ENCODE measurements at places on chromosomes 5 and 9.

DNA sequence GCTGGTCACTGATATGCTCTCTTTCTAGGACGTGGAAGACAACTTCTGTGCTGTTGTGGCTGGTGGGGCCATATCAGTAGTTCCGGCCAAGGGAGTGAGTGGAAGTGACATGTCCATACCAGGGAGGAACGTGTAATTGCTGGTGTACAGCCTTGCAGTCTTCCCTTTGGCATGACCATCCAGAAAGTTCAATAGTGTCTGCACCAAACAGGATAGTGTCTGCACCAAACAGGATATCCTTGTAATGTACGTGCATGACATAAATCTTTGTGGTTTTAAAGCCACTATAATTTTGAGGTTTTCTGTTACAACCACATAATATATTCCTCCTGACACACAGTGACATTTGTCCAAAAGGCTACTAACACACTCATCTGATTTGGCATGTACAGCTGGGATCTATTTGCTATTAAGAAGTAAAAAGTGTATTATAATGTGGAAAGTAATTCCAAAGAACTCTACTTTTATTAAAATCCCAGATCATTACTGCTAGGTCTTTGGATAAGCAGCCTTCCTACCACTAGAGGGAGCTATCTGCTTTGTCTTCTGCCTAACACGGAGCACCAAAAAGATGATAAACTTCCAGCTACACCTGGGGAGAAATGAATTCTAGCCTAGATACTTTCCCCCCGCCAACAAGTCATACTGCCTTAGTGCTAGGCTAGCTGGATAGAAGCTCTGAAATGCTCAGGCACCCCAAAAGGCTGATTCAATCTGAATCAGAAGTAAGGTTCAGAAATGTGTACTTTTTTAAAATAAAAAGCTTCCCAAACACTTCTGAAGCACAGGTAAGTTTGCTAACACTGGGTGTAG, 52.7 kb downstream of the RNF145 start:
- DNase-seq, result no peak

DNA sequence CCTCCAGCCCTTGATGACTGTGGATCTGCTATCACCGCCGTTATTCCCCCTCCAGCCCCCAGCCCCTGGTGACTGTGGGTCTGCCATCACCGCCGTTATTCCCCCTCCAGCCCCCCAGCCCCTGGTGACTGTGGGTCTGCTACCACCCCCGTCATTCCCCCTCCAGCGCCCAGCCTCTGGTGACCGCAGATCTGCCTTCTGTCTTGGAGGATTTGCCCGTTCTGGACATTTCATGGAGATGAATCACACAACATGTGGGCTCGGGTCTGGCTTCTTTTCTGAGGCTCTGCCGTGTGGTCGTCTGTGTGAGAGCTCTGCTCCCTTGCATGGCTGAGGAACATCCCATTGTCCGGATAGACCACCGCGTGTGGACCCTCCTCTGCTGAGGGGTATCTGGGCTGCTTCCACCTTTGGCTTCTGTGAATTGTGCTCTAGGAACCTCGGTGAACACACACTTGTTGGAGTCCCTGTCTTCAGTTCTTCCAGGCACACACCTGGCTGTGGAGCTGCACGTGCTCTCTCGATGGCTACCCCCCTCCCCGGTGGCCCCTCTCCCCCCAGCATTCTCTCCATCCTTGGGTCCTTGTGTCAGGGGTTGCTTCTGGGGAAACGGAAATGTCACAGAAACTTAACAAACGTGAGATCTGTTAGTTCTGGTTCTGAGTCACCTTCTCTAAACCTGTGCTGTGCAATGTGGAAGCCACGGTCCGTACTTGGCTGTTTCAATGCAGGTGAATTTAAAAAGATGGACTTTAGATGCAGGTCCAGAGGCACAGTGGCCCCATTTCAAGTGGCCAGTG, 105.3 kb upstream of the COL5A1 start:
- no peak for DNase-seq

DNA sequence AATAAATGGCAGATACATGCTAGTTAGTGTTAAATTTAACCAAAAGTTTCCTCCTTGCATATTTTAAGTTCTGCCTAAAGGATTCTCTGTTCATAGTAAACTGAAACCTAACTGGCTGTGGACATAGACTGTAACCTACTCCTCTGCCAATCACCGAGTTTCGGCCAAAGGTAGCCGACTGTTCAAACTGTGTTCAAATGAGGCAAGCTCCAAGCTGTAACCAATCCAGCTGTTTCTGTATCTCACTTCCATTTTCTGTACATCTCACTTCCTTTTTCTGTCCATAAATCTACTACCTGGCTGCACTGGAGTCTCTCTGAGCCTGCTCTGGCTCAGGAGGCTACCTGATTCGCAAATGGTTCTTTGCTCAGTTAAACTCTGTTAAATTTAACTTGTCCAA, 44.1 kb downstream of the KCNV2 start:
- DNase-seq, result no peak

- DNase-seq, result no peak
Observed at GRCh38 chr9:100567856-100568255, 10.0 kb upstream of the CAVIN4 start.

- no peak for DNase-seq
Observed at GRCh38 chr9:19598722-19599121, 189.9 kb downstream of the ACER2 start.

DNA sequence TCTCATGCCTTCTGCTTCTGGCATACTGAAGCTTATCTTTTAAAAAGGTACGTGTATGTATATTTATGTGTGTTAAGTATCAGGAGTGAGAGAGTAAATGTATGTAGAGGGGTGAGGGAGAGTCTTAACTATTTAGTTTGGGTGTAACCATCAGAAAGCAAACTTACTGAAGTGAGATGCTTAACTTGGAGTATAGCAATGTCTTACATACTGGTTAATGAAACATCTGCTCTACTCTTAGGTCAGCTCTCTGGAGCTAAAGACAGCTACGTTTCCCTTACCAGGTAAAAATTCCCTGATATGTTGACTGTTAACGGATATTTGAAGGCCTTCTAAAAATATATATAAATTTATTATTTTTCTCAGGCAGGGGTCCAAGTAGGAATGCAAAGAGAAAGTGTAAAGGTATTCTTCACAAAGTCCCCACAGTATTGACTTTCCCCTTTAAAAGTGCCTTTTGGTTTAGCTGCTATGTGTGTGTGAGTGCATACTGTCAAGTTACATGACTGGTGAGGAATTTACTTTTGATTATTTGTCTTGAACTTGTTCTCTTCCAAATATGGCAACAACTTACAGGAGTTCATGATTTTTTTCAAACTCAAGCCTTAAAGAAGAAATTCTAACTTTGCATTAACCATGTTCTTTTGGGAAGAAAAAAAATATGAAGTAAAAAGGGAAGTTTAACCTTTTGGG, 12.3 kb upstream of the C5orf24 start:
- no peak for DNase-seq

- no peak for DNase-seq
Observed at GRCh38 chr9:112489039-112489546, 2.5 kb downstream of the KIAA1958 start.

- no peak for DNase-seq
Observed at GRCh38 chr5:52735139-52735538, 52.6 kb upstream of the ITGA1 start.

DNA sequence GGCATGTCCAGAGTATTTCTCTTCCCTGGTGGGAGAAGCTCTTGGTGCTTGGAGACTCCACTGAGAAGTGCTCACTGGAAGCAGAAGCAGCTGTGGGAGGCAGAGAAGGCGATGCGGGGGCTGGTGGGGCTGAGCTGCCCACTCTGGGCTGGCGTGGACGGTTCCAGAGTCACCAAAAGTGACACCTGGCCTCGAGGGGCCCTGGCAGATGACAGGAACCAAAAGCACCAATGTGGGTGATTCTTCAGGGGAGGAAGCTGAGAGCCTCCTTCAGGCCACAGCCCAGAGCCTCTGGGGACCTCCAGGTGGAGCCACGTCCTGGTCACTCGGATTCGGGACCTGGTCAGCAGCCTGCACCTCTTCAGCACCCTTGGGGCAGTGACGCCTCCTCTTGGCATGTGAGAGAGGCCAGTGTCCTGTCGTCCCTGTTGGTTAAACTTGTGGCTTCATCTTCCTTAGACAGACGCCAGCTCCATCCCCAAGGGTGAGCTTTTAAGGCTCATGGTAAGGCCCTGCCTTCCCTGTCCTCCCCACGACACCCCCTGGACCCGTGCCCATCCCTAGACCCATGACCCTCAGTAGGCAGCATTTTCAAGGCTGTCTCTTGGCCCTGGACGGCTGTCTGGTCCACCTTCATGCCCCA, 78.7 kb upstream of the IRX4 start:
- no peak for DNase-seq

DNA sequence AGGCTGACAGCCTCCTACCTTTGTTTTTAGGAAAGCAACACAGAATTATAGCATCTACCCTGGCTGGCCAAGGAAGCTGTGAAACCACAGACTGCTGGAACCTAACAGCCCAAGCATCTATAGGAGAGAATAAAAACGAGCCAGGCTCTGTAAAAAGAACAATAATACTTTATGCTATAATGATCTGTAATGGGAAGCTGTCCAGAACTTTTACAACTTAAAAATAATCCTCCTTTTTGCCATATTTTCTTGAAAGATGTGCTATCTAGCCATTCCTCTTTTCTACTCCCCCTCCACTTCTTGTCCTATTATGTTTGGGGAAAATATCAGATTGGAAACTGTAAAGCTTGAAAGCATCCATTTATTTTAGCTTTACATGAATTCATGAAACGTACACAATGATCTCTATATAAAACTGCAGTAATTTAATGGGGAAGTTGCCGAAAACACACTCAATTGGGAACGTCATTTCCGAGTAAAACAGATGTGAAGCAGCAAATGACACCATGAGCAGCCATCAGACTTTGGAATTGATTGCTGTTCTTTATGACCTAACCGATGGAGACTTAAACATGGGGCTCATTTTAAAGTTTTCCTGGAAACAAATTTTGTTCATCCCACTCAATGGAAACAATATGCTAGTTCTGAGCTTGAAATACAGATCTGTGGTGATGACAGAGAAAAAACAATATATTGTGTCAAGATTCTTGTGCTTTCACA, 450.3 kb upstream of the CLINT1 start:
- no peak for DNase-seq

- peak; percentile 75 for DNase-seq
Observed at GRCh38 chr9:121369595-121370265, at the start of gene STOM. Gene STOM (minus strand): TSS chr9:121370250. CDS start chr9:121370187, 63 bp downstream.

DNA sequence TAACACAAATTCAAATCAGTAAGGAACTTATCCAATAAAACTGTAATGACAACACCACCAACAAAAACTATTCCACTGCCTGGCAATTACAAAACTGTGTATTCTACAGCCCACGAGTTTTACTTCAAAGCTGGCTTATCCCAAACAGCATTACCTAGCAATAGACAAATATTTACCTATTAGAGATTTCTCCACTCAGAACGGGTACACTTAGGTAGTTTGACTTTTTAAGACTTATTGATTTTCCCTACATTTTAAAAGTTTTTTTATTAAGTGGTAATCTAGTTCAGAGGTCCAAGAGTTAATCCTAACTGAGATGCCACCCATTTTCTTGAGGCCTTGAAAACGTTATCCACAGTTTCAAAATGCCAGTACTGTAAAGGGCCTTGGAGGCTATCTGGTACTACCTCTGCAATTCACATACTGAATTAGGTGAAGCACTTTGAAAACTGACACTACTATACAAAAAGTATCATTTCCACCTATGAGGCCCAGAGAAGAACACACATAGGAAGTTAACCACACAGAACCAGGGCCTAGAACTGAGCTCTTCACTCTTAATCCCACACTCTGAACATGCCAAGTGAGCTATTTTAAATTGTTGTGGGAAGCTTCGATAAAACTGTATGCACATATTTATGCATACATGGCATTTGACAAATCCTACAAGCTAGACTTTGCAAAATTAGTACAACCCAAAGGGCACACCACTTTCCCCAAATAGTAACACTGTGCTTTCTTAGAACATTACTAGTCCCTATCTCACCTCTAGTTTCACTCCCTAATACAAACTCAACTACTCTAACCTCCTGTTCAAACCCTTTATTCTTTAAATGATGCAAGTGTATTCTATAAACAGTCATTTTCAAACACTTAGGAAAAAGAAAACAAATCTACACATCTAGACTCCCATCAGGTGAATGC, 2.1 kb downstream of the NADK2 start:
- no peak for DNase-seq

DNA sequence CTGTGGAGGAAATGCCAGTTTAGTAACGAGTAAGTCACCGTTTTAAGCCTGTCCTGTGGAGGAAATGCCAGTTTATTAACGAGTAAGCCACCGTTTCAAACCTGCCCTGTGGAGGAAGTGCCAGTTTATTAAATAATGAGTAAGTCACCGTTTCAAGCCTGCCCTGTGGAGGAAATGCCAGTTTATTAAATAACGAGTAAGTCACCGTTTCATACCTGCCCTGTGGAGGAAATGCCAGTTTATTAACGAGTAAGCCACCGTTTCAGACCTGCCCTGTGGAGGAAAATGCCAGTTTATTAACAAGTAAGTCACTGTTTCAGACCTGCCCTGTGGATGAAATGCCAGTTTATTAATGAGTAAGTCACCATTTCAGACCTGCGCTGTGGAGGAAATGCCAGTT, 18.9 kb upstream of the PDCD6 start:
- no peak for DNase-seq

GRCh38 chr5:41708604-41708940, 161.7 kb downstream of the OXCT1 start:
- no peak for DNase-seq

- DNase-seq, result no peak
Observed at GRCh38 chr5:33271606-33272005, 169.2 kb upstream of the TARS1 start.

DNA sequence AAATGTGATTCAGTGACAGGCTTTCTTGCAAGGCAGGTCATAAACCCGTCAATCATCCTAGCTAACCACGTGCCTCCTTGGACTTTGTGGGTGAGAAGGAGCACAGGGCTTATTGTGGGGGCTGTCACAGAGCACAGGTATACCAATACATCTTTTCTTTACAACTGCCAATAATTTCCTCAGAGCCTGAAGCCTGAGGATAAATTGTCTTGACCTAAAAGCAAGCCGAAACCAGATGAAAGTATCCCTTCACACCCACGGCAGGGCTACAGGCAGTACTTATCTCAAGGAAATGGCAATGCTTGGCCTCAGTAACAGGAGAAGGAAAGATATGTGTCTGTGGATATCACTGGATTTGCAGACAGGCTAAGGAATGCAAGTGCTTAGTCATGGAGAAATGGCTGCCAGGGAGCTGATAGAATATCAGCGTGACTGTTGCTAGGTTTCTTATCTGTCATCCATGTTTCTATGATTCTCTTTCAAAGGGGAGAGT, 90.3 kb upstream of the ZNF366 start:
- no peak for DNase-seq

DNA sequence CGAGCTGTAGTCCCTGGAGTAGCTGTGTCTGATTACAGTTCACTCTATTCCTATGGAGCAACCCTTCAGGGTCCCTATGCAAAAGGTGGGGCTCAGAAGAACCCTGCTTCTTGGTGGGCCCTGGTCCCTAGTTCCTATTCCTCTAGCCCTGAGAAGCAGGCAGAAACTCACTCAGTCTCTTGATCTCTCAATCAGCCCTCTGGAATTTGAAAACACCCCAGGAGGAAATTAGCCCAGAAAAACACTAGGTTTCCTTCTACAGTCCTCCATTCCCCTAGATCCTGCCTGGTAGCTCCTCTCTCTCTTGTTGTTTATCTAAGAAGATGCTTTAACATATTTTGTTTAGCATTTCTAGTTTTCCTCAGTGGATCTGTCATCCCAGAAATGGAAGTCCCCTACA, 7.6 kb downstream of the RGS3 start:
- DNase-seq, result no peak

- DNase-seq, result no peak
Observed at GRCh38 chr5:112653638-112654205, 84.0 kb upstream of the APC start.

Data from stimulated activated CD8-positive, alpha-beta memory T cell treated with anti-CD3 and anti-CD28 coated beads, Interleukin-4, amount 100 ng/mL, for 48 hours (primary cell).